Activated T-helper 17 cell treated with anti-CD3 and anti-CD28 coated beads, Interleukin-2, amount 50 U/mL, for 72 hours (primary cell): ENCODE measurements at places on chromosomes 11 and 22.

DNA sequence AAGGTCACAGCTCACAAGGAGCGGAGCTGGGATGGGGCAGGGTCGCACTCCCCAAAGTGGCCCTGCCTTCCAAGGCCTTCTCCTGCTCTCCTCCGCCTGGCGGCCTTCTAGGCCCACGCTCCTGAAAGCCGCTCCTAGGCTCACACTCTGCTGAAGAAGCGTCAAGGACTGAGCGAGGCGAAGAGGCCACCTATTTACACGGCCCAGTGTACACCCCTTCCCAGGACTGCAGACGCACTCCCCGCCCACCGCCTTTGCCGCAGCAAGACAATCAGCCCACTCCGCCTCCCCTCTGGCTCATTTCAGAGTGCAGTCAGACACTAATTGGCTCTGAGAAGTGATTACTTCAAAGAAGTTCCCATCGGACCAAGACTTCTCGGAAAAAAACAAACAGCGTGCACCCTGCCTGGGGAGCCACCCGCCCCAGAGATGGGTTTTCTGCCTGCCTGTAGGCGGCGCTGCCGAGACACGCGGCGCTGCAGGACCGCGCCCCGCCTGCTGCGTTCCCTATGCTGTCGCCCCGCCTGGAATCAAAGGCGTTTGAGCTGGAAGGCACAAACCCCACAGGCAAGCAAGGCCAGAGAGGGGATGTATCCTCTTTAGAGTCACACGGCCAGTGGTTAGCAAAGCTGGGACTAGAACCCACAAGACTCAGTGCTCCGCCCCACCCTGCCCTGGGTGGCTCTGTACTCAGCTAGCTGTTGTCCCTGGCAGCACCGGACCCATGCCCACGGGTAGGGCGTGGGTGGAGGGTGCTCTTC is 414.8 kb downstream of the BUD13 start:
- ATAC-seq: no peak

DNA sequence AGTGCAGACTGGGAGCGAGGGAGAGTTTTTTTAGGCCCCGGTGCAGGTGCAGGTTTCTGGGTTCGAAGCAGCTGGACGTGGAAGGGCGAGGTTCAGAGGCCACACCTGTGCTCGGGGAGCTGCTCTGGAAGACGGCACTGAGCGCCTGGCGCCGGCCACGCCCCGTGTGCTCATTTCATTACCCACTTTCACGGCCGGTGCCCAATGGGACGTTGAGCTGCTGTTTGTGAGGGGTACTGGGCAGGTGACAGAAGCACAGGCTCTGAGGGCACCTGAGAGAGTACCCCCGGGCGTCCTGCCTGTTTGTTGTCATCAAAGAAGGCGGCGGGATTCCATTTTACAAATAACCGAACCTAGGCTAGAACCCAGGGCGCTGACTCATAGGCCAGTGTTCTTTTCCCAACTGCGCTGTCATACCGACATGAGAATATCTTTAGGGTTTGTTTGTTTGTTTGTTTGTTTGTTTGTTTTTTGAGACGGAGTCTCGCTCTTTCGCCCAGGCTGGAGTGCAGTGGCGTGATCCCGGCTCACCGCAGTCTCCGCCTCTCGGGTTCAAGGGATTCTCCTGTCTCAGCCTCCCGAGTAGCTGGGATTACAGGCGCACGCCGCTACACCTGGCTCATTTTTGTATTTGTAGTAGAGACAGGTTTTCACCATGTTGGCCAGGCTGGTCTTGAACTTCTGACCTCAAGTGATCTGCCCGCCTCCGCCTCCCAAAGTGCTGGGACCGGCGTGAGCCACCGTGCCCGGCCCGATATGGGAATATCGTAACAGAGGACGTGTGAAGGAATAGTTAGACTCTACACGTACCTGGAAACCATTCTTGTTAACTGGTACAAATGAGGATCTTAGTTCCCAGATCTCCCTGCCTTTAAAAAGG is 16.6 kb upstream of the SPTBN2 start:
- ATAC-seq: peak; percentile 70

GRCh38 chr11:79232346-79232745 is 208.5 kb downstream of the TENM4 start:
- no peak for ATAC-seq

GRCh38 chr11:117058761-117059261 is 39.4 kb downstream of the SIK3 start:
- no peak for ATAC-seq

GRCh38 chr11:113176599-113177360 is 137.6 kb upstream of the TTC12 start:
- no peak for ATAC-seq

GRCh38 chr11:1049431-1049891 is 12.9 kb upstream of the MUC6 start:
- ATAC-seq: no peak

DNA sequence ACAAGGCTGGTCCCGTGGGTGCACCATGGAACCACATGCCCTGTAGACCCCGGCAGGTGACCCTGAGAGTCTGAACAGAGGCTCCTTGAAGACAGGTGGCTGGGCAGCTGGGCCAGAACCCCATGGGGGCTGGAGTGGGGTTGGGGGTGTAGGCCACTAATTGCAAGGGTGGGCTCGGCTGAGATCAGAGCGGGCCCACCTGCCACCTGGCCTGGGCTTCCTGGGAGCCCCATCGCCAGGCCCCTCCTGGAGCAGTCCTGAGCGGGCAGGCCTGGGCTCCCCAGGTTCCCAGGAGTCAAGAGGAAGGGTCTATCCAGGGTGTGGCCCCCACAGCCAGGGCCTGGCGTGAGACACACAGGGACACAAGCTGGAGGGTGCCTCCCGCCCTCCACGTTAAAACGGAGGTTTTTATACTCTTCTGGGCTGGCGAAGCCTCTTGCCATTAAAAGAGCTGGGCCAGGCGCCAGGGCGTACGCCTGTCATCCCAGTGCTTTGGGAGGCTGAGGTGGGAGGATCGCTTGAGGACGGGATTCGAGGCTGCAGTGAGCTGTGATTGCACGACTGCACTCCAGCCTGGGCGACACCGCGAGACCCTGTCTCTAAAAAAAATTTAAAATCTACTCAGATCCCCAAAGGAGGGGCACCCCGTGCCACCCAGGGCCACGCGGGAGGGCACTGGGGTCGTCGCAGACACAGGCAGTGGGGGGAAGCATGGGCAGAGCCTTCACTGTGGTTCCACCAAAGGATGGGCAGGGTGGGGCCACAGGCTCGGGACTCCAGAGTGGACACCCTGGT is 4.8 kb upstream of the TRABD start:
- no peak for ATAC-seq

GRCh38 chr11:91730620-91731019 is 494.0 kb upstream of the FAT3 start:
- no peak for ATAC-seq

DNA sequence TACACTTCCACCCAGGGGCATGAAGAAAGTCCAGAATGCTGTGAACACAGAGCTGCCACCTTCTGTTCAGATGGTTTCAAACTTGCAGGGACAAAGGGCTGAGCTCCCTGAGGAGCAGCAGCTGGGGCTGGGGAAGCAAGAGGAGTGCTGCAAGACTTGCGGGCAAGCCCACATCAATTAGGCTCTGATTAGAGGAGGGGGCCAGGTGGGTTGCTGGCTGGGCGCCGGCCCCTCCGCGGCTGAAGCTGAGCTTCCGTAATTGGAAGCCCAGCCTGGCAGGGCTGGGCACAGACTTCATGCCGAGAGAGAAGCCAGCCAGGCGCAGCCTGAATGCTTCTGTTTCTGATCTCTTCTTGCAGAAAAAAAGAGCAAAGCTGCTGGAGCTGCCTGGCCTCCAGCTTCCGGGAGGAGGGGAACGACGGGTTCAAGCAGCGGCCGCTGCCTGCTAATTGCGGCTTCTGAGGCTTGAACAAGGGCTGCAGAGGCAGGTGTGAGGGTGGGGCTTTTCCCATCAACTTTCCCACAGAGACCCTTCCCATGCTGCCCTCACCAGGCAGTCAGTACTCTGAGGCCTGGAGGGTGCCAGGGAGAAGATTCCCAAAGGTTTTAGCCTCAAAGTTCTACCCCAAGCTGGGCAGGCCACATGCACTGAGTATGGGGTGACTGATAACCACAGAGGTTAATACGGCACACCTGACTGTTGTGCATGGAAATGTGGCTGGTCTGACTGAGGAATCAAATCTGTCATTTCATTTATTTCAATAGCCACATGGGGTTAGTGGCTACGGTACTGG is 91.1 kb upstream of the LMO1 start:
- peak; percentile 16 for ATAC-seq

DNA sequence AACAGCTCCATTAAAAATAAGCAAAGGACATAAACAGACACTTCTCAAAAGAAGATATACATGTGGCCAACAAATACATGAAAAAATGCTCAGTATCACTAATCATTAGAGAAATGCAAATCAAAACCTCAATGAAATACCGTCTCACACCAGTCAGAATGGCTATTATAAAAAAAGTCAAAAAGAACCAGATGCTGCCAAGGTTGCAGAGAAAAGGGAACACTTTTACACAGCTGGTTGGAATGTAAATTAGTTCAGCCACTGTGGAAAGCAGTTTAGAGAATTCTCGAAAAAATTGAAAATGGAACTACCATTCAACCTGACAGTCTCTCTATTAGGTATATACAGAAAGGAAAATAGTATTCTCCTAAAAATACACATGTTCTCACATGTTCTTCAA is 102.4 kb upstream of the FIBIN start:
- no peak for ATAC-seq

- no peak for ATAC-seq
Measured at GRCh38 chr11:111361052-111361801, 17.8 kb downstream of the POU2AF1 start.

DNA sequence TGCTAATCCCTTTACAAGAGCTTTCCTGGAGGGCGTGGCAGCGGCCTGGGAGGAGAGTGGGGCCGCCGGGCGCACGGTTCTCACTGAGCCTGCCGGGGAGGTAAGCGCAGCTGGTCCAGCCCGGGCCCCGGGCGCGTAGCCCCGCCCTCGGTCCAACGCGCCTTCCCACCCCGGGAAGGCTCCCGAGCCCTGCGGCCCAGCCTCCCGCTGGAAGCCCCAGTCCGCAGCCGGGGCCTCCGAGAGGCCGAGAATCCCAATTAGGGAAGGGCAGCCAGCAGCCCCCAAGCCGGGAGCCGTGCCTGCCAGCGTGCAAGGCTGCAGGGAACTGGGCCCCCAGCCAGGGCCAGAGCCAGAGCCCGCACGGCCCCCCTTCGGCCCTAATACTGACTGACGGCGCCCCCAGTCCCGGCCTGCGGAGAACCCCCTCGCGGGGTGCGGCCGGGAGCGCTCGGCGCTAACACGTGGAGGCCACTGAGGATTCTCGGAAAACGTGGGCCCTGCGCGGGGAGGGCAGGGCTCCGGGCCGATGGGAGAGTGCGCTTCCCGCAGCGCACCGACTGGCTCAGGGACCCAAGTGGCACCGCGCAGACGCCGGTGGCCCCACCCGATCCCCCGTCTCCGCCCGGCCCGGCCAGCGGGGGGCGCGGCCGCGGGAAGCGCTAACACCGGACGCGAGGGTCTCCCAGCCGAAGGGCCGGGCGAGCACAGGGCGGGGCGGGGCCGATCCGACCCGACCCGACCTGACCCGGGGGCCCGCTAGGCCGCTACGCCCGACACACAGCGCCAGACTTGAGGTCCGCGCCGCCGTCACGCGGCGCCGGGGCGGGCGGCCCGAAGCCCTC is 5.7 kb downstream of the ZFTA start:
- no peak for ATAC-seq

- ATAC-seq: no peak
Measured at GRCh38 chr22:20423008-20423905, 14.4 kb downstream of the SCARF2 start.

DNA sequence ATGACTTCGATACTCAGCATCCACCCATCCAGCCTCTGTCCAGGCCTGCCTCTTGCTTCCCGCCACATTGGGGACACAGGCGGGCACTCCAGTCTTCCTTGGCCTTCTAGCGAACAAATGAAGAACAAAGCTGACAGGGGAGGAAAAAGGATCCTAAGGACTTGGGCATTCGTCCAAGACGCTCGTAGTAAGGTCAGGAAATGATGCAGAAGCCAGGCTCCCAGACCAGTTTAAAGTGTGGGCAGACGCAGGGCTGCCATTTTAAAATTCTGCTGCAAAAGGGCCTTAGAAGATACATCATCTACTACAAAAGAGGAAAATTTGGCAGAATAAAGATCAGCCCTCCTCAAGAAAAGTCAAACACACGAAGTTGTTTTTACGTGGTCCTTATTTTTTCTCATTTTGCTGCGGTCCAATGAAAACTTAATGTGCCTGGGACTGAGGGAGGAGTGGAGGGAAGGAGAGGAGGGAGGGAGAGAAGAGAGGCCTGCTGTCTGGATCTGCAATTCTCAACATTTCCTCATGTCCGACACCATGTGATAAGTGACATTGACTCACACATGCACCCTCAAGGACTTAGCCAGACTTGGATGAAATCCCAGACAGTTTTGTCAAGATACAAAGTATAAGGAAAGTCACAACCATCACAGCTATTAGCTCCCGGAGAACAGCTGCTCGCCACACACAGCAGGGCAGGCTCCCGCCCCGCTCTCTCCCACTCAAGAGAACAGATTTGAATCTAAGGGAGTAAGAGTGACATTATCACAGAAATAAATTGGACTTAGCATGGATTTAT is 5.7 kb downstream of the DNAL4 start:
- ATAC-seq: no peak

- ATAC-seq: no peak
Measured at GRCh38 chr11:55895216-55895615, 12.1 kb downstream of the TRIM51 start.

GRCh38 chr22:37358917-37359316 is 68.4 kb downstream of the ELFN2 start:
- no peak for ATAC-seq

GRCh38 chr11:131694526-131695424 is 324.4 kb downstream of the NTM start:
- ATAC-seq: peak; percentile 70

DNA sequence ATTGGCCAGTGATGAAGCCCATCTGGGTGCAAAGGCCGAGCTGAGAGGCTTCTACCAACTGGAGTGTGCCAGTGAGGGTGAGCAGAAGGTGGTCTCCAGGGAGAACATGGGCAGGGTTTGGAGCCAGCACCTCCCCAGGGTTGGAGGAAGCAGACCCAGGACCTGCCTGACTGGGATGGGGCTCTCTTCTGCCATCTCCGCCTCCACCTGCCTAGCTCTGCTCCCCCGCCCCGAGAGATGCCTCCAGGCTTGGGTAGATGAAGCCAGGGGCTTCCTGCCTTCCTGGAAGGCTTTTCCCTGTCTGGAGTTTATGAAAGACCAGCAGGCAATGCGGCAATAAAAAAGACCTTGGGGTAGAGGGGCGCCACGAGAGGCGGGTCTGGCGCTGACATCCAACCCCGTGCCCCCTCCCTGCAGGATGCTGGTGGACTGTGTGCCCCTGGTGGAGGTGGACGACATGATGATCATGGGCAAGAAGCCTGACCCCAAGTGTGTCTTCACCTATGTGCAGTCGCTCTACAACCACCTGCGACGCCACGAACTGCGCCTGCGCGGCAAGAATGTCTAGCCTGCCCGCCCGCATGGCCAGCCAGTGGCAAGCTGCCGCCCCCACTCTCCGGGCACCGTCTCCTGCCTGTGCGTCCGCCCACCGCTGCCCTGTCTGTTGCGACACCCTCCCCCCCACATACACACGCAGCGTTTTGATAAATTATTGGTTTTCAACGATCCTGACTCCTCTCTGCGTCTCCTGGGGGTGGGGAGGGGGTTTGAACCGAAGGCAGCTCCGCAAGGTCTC is 3.3 kb downstream of the SELENOM start:
- no peak for ATAC-seq

GRCh38 chr11:43852057-43852636 is 28.5 kb upstream of the ALKBH3 start:
- ATAC-seq: peak; percentile 73
